ENCODE measurements at places on chromosomes 2 and 18.
A peak's percentile ranks its signal among the peaks of the same experiment; 100 is the strongest.

- DNase-seq = no peak
These were observed 12.1 kb upstream of the GREB1 start for GRCh38 chr2:11521775-11522174.

GRCh38 chr2:234496055-234496834 is 636 bp downstream of the ARL4C start:
- DNase-seq = no peak

- DNase-seq = no peak
These were observed 384.4 kb downstream of the SLC4A3 start for GRCh38 chr2:220011859-220012258.

DNA sequence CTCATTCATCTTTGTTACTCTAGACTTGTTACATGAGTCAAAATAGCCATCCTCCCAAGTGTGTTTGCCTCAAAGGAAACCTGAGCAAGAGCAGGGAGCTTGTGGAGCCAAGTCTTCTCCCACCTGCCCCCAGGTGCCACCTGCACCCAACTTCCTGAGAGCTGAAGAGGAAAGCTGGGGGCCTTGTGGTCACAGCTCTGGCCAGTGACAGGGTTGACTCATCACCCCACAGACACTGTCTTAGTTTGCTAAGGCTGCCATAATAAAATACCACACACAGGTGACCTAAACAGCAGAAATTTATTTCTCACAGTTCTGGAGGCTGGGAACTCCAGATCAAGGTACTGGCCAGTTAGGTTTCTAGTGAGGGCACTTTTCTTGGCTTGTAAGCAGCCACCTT is 99.6 kb downstream of the TPGS2 start:
- no peak for DNase-seq

DNA sequence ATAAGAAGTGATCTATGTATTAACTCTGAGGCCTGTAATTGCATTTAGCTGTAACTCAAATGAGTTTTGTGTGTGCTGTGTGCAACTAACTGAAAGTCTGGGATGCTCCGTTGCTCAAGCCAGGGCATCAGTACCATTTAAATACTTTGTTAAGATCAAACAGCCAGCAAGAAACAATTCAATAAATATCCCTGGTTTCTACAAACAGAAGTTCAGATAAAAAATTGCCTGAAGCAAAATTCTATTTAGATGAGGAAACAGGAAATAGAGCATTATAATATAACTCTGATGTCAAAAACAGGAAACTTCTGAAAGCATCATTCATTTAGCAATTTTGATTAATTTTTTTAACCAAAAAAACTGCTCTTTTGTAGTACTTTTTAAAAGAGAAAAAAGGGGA is 18.9 kb upstream of the SLC38A11 start:
- DNase-seq = no peak

- DNase-seq = no peak
These were observed 39.0 kb downstream of the VAPA start for GRCh38 chr18:9952633-9953416.

- DNase-seq = no peak
These were observed 2041.4 kb upstream of the CELF4 start for GRCh38 chr18:39607034-39607433.

GRCh38 chr18:32299484-32299883 is 109.6 kb downstream of the MEP1B start:
- DNase-seq = no peak

DNA sequence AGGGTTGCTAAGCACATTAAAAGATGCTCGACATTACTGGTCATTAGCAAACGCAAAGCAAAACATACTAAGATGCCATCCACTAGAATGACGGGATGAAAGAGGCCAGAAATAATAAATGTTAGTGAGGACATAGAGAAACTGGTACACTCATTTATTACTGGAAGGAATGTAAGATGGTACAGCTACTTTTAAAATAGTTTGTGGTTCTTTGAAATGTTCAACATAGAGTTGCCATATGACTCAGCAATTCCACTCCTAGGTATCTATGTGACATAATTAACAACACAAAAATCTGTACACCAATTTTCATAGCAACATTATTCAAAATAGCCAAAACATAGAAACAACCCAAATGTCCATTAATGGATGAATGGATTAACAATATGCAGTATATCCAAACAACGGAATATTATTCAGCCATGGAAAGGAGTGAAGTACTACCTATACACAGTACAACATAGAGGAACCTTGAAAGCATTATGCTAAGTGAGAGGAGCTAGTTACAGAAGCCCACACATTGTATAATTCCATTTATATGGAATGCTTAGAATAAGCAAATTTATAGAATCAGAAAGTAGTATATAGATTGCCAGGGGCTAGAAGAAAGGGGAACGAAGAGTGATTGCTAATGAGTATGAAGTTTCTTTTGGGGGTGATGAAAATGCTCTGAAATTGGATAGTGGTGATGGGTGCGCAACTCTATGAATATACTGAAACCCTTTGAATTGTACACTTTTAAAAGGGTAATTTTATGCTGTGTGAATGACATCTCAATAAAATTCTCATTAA is 61.9 kb upstream of the IL1R1 start:
- DNase-seq = no peak

- DNase-seq = no peak
These were observed 42.9 kb downstream of the MMADHC start for GRCh38 chr2:149544692-149545091.

- DNase-seq = no peak
These were observed 75.8 kb downstream of the DYNC1I2 start for GRCh38 chr2:171762879-171763573.

GRCh38 chr2:20439193-20439475 is 7.7 kb upstream of the RHOB start:
- no peak for DNase-seq

GRCh38 chr2:197208024-197208423 is 102.6 kb downstream of the ANKRD44 start:
- DNase-seq = no peak

DNA sequence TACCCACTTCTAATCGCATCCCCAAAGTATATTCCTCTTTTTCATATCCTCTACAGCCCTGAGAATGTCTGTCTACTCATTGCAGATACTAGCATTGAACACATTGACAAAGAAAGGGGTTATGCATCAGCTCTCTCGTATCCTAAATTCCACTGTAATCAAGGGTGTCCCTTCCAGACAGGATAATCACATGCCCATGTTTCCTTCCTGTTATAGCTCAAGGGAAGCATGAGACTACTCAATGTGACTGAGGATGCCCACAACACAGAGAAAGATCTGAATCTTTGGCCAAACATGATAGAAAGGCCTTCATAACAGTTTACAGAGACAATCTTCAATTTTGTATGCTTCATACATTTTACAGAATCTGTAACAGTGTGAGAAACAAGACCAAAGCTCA is 69.2 kb downstream of the HIBCH start:
- DNase-seq = no peak

- DNase-seq = no peak
These were observed 126.4 kb upstream of the NCK2 start for GRCh38 chr2:105618351-105618659.

DNA sequence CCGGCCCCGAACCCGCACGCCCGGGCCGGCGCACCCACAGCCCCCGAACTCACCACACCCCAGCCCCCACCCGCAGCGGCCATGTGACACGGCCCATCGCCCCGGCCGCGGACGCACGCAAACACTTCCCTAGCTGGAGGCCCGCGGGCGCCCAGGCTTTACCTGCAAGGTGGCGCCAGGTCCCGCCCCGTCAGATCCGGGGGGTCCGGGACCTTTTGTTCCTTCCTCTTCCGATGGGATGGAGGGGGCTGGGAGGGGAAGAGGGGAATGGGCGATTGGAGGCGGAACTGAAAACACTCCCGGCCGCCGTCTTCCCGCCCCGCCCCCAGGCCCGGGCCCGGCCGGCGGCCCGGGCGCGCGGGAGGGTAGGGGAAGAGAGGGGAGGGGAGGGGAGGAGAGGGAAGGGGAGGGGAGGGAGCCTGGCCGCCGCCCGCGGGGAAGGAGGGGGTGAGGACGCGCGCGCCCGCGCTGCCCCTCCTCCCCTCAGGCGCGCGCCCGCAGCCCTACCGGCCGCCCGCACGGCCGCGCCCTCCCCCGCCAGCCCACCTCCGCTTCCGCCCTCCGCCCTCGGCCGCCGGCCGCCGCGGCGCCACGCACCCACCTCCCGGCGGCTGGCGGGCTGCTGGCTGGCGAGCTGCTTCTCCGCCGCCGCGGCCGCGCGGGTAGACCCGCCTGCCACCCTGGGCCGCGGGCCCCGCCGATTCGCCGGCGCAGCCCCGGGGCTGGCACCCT is at the start of gene SMAD2:
Gene SMAD2, minus strand, starts transcription at position 461 of the 732 bp plus-strand sequence. CDS start 33,903 bp downstream, outside the sequence.
- peak; percentile 61 for DNase-seq

DNA sequence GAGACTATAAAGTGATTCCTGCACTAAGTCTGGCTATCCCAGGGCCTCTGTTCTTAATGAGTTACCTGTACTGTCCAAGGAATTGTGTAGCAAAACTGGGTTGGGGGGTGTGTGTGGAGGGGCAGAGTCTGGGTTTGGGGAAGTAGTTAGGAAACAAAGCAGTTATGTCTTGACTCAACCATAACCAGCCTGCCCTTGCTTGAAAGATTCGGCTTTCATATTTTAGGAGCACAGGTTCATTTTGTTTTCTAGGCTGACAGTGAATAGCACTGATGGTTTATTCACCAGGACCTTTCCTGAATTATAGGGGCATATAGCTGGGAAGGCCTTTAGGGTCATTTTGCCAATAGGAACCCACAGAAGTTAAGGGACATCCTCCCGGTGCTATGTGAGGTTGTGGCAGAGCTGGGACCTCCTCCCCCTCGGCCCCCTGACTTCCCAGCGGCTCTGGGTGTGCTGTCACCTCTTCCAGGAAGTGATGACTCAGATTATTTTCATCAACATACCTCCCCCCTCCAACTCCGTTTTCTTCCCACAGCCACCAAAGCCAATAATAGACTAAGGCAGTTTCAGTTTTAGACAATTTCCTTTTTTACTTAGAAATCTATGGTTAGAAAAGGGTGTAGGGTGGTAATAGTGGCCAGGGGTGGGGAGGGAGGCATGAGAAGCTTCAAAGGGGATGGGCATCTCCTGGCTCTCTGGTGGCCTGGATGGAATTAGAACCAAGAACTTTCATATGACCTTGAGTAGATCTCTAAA is 44.8 kb downstream of the SETBP1 start:
- peak; percentile 61 for DNase-seq

DNA sequence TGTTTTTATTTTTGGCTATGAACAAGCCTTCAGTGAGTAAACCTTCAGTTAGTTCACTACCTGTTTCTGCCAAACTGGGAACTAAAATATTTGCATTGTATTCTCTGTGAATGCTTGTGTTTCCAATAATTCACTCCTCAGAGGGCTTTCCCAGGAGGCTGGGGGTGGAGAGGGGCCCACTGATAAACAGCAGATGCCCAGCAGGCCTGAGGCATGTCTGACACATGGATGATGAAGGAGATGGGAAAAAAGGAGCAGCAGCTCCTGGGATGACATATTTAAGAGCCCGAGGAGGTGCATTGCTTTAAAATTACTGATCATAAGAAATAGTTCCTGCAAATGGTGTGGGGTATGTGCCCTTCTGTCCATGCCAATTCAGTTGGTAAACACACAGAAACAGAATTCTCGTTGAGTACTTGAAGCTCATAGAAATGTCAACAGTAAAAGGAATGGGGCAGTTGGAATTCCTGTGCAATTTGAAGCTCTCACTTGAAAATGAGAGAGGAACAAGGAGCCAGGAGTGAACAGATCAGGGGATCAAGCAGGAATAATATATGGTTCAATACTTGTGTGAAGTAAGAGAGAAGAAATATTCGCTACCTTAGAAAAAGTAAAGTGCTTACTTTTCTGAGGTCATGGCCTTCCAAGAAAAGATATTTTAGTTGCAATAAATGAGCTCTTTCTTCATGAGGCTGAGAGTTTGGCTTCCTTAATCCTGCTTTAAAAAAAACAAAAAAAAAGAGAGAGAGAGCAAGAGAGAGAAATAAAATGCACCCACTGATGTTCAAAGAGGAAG is 22.0 kb upstream of the HNMT start:
- no peak for DNase-seq

DNA sequence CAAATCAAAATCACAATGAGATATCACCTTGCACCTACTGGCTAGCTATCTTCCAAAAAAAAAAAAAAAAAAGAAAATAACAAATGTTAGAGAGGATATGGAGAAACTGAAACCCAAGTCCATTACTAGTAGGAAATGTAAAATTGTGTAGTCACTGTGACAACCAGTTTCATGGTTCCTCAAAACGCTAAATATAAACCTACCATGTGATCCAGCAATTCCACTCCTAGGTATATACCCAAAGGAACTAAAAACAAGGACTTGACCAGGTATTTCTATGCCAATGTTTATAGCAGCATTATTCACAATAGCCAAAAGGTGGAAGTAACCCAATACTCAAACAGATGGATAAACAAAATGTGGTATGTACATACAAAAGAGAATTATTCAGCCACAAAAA is 11.7 kb upstream of the SCRN3 start:
- no peak for DNase-seq

DNA sequence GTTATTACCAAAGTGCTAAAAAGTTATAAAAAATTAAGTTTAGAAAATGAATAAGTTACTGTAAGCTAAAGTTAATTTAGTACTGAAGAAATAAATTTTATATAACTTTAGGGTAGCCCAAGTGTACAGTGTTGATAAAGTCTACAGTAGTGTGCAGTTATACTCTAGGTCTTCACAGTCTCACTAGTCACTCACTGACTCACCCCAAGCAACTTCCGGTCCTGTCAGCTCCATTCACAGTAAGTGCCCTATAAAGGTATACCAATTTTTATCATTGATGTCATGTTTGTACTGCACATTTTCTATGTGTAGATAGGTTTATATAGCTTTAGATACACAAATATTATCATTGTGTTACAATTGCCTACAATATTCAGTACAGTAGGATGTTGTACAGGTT is 518.3 kb upstream of the PIK3C3 start:
- no peak for DNase-seq

GRCh38 chr2:24825883-24826772 is 32.9 kb downstream of the CENPO start:
- DNase-seq = no peak

DNA sequence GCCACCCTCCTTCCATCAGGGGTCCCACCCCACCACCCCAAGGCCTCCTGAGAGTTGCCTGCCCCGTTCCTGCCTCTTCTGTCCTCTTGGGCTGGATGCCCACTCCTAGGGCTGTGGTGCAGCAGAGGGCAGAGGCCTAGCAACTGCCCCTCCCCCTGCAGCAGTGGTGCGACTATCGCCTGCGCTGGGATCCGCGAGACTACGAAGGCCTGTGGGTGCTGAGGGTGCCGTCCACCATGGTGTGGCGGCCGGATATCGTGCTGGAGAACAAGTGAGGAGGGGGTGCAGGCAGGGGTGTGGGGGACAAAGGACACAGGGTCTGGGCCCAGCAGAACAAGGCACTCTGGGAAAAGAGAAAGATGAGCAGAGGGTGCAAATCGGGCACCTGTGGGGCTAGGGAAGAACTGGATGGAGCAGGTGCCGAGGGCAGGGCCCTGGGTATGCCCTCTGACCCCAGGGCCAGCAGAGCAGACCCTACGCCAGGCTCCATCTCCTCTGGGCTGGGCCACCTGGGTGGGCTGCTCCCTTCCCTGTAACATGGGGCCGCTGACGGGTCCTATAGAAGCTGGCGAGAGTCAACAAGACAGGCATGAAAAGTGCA is 1.0 kb downstream of the CHRNG start:
- no peak for DNase-seq

DNA sequence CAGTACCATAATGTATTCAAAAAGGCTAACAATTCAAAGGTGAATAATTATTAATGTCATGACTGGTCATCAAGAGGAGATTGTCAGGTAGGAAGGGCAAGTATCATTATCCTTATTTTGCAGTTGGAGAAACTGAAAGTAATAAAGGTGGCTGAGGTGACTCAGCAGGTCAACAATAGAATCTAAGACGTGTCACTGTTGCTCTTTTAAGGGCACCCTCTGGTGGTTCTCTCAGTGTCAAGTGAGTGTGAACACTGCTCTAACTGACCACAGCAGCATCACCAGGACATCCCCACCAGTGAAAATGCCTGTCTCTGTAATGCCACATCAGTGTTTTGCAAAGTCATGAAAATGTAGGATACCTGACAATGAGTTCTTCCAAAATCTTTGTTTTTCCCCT is 69.7 kb downstream of the DCC start:
- no peak for DNase-seq

Data from activated gamma-delta T cell treated with anti-CD3 and anti-CD28 coated beads, Interleukin-2, amount 50 U/mL, for 16 hours (primary cell).